Activated CD4-positive, alpha-beta memory T cell treated with anti-CD3 and anti-CD28 coated beads, Interleukin-2, amount 10 ng/mL, durations not matched to agents 7 days and 5 days (primary cell): ENCODE measurements at places on chromosomes 6 and 20. TPM values are rescaled to one million over a fixed set of nuclear protein-coding genes. Genes with fewer than 3 reads are reported as not detected.

The HELZ2 gene
- 208 TPM for total RNA-seq

DNA sequence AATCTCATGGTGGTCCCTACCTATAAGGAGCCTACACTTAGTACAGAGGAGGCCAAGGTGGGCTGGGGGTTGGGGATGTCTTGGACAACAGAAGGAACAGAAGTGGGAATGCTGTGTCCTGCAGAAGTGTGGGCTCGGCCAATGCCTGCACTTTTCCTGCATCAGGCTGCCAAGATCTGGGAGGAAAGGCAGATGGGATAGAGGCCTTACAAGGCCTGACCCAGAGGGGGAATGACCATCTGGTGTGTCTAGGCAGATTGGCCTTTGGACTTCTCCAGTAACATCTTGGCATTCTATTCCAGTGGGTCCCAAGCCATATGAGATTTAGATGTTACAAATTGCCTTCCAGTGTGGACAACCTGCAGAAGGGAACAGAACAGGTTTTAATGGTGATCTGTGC lies 124.7 kb upstream of the GPR6 start:
- H3K36me3 ChIP-seq, result no peaks in the 10 kb centered on the region
- DNase-seq, result no peak
- H3K27me3 ChIP-seq, result no peaks in the 10 kb centered on the region
- H3K4me1 ChIP-seq, result no peaks in the 10 kb centered on the region
- H3K4me3 ChIP-seq, result no peak overlapping the region
- no peak overlapping the region for H3K27ac ChIP-seq

The PRDM1 gene
- 115 TPM for total RNA-seq

DNA sequence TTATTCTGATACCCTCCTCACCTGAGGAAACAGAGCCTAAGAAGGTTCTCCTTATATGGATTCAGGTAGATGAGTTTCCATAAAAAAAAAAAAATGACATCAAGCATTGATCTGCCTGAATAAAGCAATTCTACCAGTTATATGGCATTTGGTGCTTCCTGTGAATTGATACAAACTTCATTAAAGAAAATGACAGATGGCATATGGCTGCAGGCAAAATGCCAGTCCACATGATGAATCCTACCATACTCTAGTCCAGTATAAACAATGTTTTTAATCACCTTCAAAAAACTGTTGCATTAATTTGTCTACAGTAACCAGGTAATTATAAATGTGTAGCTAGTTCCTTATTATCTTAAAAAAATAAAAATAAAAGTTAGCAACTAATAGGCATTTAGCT lies 559.2 kb upstream of the FLRT3 start:
- H3K36me3 ChIP-seq, result no peaks in the 10 kb centered on the region
- no peak for DNase-seq
- no peak overlapping the region for H3K4me3 ChIP-seq
- no peaks in the 10 kb centered on the region for H3K27me3 ChIP-seq

DNA sequence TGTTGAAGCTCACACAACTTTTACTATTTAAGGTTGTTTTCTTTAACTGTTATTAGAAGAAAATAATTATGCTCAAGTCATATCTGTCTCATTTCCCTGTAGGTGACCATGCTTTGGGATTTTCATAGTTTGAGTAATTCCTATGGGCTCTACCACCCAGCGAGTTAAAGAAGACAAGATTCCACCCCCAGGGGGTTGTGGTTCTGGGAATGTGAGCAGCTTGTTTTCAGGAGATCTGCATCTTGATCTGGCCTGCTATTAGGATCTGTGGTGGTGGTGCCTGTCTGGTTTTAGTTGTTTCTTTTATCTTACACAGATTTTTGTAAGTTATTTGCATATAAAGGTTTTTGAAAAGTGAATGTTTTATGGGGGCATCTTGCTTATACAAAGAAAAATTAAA lies 20.2 kb upstream of the REV3L start:
- H3K4me1 ChIP-seq, result peaks cover 3% of the 10 kb centered on the region
- peaks cover 7% of the 10 kb centered on the region for H3K36me3 ChIP-seq
- no peak for DNase-seq
- H3K27me3 ChIP-seq, result no peaks in the 10 kb centered on the region

- DNase-seq, result no peak
- H3K27ac ChIP-seq, result peak overlapping the region; percentile 95
- H3K27me3 ChIP-seq, result no peaks in the 10 kb centered on the region
- H3K4me1 ChIP-seq, result peaks cover 66% of the 10 kb centered on the region
- peaks cover 37% of the 10 kb centered on the region for H3K36me3 ChIP-seq
Observed at GRCh38 chr6:25034431-25034921, 98.7 kb upstream of the RIPOR2 start.

GRCh38 chr6:53294095-53294494 lies 54.7 kb downstream of the ELOVL5 start:
- no peak overlapping the region for H3K4me3 ChIP-seq
- H3K27me3 ChIP-seq, result no peaks in the 10 kb centered on the region
- no peak for DNase-seq
- H3K4me1 ChIP-seq, result peaks cover 65% of the 10 kb centered on the region

The MEI4 gene
- total RNA-seq, result not detected

GRCh38 chr6:13371421-13372072 lies 43.2 kb upstream of the TBC1D7 start:
- H3K36me3 ChIP-seq, result no peaks in the 10 kb centered on the region
- H3K27ac ChIP-seq, result no peak overlapping the region
- no peak overlapping the region for H3K4me3 ChIP-seq
- H3K4me1 ChIP-seq, result peaks cover 11% of the 10 kb centered on the region

DNA sequence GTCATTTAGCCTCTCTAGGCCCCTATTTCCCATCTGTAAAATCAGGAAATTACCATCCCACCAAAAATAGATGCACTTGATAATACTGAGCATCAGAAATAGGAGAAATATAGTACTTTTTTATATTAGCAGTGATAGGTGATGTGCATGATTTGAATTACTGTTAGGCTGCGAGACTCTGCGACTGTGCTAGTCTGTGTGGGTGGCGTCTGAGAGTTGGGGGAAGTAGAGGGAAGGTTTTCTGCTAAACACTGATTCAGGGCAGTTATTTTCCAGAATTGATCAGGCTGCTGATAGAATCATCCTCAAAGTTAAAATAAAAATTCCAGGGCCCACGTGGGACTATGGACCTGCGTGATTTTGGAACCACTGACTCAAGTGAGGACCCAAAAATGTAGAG lies 60.4 kb upstream of the ARMH2 start:
- H3K36me3 ChIP-seq, result peaks cover 88% of the 10 kb centered on the region
- DNase-seq, result no peak
- H3K27ac ChIP-seq, result peak overlapping the region; percentile 90
- peak overlapping the region; percentile 18 for H3K4me3 ChIP-seq
- H3K4me1 ChIP-seq, result peaks cover 78% of the 10 kb centered on the region
- H3K27me3 ChIP-seq, result no peaks in the 10 kb centered on the region

The CRISP3 gene
- not detected for total RNA-seq

DNA sequence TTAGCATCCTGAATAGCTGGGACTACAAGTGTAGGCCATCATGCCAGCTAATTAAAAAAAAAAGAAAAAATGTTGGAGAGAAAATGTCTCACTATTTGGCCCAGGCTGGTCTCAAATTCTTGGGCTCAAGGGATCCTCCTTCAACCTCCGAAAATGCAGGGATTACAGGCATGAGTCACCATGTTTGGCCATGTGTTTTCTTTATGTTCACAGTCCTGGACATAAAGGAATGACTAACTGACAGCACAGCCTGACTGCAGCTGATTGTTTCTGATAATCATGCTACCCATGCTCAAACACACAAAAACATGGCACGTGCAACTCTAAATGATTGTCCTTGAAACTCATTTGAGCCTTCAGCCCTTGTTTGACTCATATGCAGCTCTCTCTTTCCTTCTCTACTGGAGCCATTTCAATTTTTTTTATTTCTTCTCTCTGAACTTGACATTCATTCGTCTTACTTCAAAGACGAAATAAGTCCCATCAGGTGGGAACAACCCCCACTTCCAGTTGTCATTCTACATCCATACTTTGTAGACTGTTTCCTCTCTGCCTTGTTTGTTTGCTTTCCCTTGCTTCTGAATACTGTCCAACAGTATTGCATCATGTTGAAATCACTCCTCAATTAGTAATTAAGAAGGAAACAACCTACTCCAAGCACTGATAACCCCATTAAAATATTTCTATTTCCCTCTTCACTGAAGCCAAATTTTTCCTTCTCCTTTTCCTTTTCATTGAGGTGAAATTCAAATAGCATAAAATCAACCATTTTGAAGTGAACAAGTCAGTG lies 413.0 kb downstream of the BMP2 start:
- no peak overlapping the region for H3K4me3 ChIP-seq
- no peak for DNase-seq
- no peak overlapping the region for H3K27ac ChIP-seq
- no peaks in the 10 kb centered on the region for H3K36me3 ChIP-seq
- H3K27me3 ChIP-seq, result no peaks in the 10 kb centered on the region

The INSM1 gene
- total RNA-seq, result not detected
